ENCODE measurements at places on chromosomes 3 and 15. TPM values are rescaled to one million over a fixed set of nuclear protein-coding genes. Genes with fewer than 3 reads are reported as not detected.
A peak's percentile ranks its signal among the peaks of the same experiment; 100 is the strongest.

DNA sequence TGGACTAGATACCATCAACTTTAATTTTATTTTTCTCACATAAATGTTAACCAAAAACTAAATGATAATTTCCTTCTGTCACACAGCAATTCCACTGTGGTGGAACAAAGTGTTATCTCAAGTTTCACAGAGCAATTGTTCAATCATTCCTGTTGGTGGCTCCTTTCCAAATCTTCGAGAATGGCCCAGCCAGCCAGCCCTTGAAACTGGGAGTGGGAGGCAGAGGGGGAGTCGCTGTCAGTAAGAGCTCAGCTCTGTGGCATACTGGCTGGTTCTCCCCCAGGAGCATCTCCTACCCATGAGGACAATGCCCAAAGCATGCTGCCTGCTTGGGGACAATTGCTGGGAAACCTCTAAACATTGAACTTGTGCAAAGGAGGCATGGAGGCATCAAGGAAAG is 47.7 kb downstream of the MECOM start:
- H3K27ac ChIP-seq: no peak overlapping the region
- peaks cover 4% of the 10 kb centered on the region for H3K27me3 ChIP-seq
- no peak for DNase-seq

DNA sequence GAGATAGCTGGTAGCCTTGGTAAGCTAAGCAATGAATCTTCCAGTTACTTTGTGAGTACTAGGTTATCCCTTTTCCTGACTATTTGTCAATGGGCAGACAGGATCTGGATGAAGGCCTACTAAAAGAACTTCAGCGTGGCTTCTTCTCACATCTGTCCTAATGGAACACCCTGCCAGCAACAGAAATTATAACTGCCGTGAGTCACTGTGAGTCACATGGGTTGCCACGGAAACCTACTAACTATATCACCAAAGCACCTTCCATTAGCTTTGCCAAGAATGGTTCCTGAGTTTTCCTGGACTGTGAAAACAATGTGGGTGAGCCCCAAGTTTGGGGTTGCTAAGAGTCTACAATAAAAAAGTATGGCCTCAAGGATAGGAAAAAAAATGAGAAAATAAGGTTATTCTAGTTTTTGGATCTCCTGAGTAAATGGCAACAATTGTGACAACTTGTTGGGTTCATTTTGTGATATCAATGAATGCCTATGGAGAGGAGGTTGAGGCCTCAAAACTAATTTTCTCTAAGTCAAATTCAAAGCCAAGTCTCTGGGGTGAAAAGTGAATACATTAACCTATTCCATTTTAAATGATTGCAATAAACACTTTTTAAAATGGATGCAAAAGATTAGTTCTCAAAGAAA is 195.1 kb upstream of the ICE2 start:
- no peaks in the 10 kb centered on the region for H3K36me3 ChIP-seq
- no peak overlapping the region for H3K27ac ChIP-seq
- no peak overlapping the region for H3K4me3 ChIP-seq
- H3K4me1 ChIP-seq: no peaks in the 10 kb centered on the region
- DNase-seq: no peak

- H3K27me3 ChIP-seq: no peaks in the 10 kb centered on the region
- no peak for DNase-seq
- no peaks in the 10 kb centered on the region for H3K36me3 ChIP-seq
- no peak overlapping the region for H3K4me3 ChIP-seq
Measured at GRCh38 chr3:153254361-153254760, 92.3 kb downstream of the RAP2B start.

DNA sequence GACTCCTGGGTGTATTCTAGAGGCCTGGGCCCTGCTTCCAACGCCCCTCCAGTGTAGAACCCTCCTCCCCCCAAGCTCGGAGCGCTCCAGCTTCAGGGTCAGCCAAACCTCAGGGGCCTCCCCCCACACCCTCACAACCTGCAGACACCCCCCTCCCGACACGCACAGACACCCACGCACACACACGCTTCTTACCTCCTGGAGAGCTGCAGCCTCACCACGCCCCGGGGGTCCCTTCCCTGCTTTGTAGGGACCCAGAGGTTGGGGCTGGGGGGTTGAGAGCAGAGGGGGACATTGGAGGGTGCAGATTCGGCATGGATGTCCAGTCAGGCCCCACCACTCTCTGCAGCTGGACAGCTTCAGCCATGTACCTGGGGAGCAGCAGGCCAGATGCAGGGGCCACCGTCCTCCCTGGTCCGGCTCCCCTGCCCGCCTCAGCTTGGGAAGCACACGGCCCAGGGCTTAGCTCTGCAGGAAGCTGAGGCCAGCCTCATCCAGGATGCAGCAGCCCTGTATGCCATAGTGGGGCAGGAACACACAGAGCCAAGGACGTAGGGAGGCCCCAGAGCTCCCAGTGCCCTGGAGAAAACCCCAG is 13.0 kb downstream of the ZDHHC19 start:
- H3K36me3 ChIP-seq: no peaks in the 10 kb centered on the region
- peaks cover 6% of the 10 kb centered on the region for H3K27me3 ChIP-seq
- DNase-seq: no peak
- H3K4me1 ChIP-seq: peaks cover 7% of the 10 kb centered on the region

DNA sequence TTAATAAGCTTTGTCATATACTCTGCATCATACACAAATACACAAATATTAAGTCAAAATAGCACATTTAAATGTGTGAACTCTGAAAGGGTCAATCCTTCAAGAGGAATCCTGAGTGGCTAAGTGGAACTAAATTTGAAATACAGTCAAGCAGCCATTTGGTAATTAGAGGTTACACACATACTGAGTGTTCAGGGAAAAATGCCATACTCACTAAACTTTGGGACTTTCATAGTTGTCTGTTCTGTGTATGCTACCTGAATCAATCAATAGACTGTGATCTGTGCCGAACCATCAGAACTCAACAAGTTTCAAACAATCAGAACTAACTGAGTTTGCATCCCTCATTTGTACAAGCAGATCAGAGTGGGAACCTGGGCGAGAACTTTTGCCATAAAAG is 15.3 kb downstream of the ANKRD28 start:
- no peak overlapping the region for H3K27ac ChIP-seq
- DNase-seq: no peak
- H3K4me1 ChIP-seq: no peaks in the 10 kb centered on the region
- H3K27me3 ChIP-seq: no peaks in the 10 kb centered on the region
- H3K36me3 ChIP-seq: peaks cover 16% of the 10 kb centered on the region
- no peak overlapping the region for H3K4me3 ChIP-seq

DNA sequence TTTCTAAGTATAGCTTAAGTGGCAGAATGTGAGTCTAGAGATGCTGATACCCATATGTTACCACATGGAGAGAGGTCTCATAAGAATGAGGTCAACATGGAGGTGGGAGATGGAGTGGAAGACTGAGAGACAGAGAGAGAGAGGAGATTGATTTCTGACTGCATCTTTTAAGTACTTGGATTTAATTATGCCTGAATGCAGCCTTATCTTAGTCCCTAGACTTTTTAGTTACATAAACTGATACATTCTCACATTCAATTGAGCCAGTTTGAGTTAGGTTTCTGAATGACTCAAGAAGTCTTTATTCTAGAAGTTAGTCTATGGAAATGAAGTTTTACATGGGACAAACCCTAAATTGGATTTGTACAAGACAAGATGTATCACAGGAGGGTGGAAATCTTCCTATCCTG is 58.5 kb upstream of the TNFSF10 start:
- peak overlapping the region; percentile 90 for H3K27ac ChIP-seq
- H3K27me3 ChIP-seq: no peaks in the 10 kb centered on the region
- no peak for DNase-seq
- peaks cover 27% of the 10 kb centered on the region for H3K36me3 ChIP-seq
- peak overlapping the region; percentile 76 for H3K4me3 ChIP-seq

AHSG gene
- not detected for total RNA-seq
